Activated CD4-positive, CD25-positive, alpha-beta regulatory T cell (primary cell): ENCODE measurements at places on chromosomes 7 and 10.

GRCh38 chr7:122289426-122289825 is 15.1 kb downstream of the FEZF1 start:
- no peak for DNase-seq

- DNase-seq, result no peak
Measured at GRCh38 chr7:91007371-91007770, 256.9 kb upstream of the FZD1 start.

GRCh38 chr10:65618126-65618525 is 1307.7 kb upstream of the LRRTM3 start:
- DNase-seq, result no peak

GRCh38 chr10:91907914-91908336 is 1.4 kb downstream of the FGFBP3 start:
- DNase-seq, result no peak

- DNase-seq, result no peak
Measured at GRCh38 chr7:151693140-151693539, 173.4 kb upstream of the RHEB start.

DNA sequence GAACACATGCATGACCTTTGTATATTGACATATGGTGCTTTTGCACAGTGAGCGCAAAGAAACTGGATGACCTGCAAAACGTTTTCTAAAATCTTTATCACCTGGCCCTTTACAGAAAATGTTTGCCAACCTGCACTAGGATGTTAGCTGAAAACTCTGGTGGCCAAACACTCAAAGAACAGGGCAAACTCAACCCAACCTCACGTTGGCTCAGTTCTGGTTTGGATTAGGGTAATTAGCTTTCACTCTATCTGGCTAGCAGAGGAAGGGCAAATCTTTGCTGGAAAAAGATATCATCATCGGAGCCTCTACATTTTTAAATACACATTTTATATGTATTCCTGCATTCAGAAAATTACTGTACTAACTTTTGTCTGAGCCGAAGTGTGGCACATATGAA is 688.9 kb downstream of the PHTF2 start:
- no peak for DNase-seq

GRCh38 chr7:54629771-54630170 is 87.6 kb downstream of the VSTM2A start:
- no peak for DNase-seq

DNA sequence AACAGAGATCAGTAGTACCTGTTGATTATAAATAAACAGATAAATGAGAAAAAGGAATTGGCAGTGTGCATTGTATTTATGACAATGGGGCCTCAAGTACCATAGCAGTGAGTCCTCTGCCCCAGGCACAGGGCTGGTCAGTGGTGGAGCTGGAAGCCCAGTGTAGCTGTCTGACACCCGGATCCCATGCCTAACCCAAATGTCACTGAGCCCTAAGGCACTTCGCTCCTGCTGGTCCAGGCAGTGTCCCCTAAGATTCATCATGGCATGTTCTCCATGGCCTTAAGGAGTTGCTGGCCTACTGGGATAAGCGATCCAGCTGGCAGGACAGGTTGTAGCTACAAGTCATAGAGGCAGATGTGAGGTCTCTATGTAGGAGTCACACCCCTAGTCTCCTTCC is 3.3 kb upstream of the ZNF736 start:
- DNase-seq, result no peak

DNA sequence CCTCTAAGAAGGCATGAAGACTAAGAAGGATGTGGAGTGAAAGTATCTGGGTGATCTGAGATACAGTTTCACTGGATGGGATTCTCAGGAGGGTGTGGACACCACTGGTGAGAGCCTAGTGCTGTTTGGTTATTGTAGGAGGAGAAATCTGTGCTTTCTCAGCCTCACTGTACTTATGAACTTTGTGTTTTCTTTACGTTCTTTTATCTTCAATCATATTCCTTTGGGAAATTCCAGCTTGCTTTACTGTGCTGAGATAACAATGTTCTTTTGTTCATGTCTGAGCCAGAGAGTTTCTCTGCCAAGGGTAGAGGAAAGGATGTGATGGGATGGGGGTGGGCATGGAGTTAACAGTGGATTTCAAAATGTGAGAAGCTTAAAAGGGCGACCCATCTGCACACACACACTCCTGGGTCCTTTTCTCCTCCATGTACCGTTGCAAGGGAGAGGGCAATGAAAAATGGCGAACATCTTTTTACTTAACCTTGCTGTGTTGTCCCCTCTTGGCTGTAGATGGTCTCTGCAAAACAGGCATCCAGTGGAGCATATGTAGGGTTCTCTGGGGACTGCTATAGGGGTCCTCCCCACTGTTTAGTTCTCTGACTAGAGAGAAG is 25.0 kb upstream of the TAX1BP1 start:
- no peak for DNase-seq

GRCh38 chr7:118040562-118040961 is 143.4 kb upstream of the LSM8 start:
- DNase-seq, result no peak

DNA sequence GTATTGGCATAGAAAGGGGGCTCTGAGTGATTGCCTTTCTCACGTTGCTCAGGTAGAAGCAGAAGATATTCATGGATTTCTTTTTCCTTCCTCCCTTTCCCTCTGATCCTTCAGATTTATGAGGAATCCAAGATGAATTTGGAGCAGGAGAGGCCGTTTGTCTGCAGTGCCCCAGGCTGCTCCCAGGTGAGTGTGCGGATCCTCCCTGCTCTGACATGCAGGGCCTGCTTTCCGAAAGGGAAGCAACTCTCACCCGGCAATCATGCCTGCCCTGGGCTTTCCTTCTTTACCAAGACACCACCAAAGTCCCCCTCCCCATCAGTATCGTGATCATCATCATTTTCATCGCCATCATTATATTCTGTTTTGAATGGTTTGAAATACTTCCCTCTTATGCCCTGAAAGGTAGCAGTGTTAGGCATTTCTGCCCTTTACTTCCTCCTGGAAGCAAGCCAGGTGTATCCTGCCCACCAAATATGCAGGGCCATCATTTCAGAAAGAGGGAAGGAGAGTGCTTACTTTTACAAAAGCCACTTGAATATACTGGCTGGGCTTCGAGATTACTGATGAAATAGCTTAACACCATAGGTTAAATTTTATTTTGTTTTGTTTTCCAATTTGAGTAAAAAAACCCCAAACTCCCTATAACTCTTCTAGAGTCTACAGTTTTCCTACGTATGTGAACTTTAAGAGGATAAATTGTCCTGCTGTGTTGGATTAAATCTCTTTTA is 75.9 kb downstream of the CREB5 start:
- DNase-seq, result no peak

- DNase-seq, result no peak
Measured at GRCh38 chr10:7659560-7659959, 7.2 kb downstream of the ITIH5 start.

- DNase-seq, result no peak
Measured at GRCh38 chr7:79598351-79598750, 144.9 kb upstream of the MAGI2 start.

- no peak for DNase-seq
Measured at GRCh38 chr7:41067576-41067975, 635.3 kb downstream of the INHBA start.

DNA sequence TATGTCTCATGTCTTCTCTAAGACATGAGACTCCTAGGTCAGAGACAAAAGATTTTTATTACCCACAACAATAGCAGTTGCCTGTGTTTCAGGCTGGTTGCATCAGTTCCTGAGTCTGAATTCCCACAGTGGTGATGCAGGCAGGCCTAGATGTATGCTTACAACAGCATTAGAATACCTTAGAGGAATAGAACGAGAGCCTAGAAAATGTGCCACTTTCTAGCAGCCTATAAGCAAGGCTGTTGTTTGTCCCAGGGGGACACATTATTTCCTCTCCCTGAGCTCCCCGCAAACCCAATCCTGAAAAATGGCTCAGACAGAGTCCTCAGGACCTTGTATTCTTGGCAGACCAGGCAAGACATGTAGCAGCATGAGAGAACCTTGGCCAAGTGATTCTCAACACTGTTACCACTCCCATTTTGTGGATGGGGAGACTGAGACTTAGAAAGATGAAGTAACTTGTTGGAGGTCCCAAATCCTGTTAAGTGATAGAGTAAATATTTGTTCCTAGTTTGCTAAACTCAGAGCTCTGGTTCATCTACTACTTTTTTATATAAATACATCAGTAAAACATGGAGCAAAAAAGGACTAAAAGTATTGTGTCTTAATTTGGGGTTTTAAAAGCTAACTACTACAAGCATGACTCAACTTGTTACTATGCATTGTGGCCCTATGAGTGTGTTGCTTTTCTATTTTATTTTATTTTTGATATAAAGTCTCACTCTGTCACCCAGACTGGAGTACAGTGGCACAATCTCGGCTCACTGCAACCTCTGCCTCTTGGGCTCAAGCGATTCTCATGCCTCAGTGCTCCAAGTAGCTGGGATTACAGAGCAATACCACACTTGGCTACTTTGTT is 14.2 kb downstream of the VTI1A start:
- DNase-seq, result no peak

DNA sequence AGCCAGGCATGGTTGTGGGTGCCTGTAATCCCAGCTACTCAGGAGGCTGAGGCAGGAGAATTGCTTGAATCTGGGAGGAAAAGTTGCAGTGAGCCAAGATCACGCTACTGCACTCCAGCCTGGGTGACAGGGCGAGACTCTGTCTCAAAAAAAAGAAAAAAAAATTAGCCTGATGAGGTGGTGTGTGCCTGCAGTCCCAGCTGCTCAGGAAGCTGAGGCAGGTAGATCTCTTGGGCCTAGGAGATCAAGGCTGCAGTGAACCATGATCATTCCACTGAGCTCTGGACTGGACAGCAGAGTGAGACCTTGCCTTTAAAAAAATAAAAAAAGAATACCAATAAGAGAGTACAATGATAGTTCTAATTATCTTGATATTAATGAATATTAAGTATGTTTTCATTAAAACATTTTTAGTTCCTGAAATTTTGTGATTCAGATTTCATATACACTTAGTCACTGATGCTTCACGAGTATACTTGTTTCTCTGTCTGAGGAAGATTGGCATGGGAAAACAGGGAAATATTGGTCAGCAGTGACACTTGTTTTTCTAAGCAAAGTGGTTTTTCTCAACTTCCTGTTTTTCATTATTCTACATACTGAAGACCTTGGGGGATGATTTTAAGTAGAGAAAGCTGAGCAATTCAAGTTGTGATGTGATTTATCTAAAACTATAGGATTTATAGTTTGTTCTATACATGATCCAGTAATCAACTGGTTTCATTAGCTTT is 76.8 kb downstream of the ADK start:
- no peak for DNase-seq

GRCh38 chr10:29590915-29591650 is 43.7 kb downstream of the SVIL start:
- no peak for DNase-seq

GRCh38 chr7:22231141-22231540 is 125.8 kb downstream of the RAPGEF5 start:
- DNase-seq, result no peak

- DNase-seq, result no peak
Measured at GRCh38 chr10:58373442-58373827, 11.8 kb upstream of the TFAM start.

DNA sequence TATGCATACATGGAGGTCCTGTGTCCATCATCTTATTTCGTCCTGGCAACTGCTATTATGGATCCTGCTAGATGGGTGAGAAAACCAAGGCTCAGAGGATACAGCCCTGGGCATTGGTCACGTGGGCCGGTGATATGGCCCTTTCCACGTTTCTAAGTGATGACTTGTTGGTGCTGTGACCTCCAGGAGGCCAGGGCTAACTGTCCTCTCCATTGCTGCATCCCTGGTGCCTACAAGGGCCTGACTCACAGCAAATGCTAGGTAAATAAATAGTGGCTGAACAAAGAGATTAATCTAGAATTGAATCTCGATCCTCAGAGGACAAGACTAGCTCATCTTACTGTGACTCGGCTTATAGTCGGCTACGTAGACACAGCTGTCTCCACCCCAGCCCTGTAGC is 78.6 kb downstream of the FAM53B start:
- DNase-seq, result no peak

DNA sequence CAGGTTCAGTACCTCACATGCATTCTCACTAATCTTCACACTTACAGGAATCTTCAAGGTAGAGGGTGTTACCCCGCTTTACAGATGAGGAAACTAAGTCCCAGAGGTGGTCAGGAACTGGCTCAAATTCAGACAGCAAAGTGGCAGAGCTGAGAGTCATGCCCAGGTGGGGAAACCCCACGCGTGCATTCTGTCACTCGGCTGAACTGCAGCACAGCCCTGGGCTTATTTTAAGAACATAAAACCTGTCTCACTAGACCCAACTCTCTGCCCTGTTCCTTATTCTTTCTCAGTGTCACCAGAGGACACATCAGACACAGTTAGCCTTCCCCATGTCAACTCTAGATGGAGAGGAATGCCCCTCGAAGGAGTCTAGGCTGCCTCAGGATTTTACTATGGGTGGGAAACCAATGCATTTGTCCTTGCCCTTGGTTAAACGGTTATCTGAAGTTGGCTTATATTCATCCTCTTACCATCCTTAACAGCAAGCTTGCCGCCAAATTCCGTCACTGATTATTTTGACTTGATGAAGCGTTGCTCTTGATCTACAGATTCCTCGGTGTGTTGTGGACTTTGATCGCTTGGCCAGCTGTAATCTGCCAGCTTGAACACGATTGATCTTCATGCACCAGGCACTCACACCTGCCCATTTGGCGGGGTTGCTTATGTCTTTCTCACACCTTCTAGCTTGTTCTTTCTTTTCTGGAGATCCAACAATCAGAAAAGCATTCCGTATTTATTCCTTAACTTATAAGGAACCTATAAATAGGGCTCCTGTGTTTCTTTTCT is 627.9 kb downstream of the SDK1 start:
- DNase-seq, result no peak

GRCh38 chr7:41028580-41028979 is 674.3 kb downstream of the INHBA start:
- no peak for DNase-seq

- DNase-seq, result no peak
Measured at GRCh38 chr7:150986099-150986512, 4.7 kb upstream of the NOS3 start.

DNA sequence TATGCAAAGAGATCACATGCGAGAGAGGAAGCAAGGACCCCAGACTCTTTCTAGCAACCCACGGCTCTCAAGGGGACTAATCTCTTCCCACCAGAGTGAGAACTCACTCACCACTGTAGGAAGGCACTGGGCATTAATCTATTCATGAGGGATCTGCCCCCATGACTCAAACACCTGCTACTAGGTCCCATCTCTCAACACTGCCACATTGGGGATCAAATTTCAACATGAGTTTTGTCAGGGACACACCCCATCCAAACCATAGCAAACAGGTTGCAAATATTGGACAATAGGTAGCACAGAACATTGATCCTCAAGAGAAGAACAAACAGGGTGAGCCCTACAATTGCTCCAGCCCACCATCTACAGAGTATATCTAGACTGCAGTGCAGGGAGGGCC is 740.6 kb downstream of the LRMDA start:
- no peak for DNase-seq

- DNase-seq, result no peak
Measured at GRCh38 chr7:82428186-82428961, 15.2 kb downstream of the CACNA2D1 start.

GRCh38 chr10:60870803-60871202 is 73.2 kb downstream of the RHOBTB1 start:
- DNase-seq, result no peak

GRCh38 chr7:143245123-143245522 is 18.1 kb upstream of the GSTK1 start:
- DNase-seq, result no peak
